ENCODE measurements at places on chromosomes 3 and 15. TPM values are rescaled to one million over a fixed set of nuclear protein-coding genes. Genes with fewer than 3 reads are reported as not detected.

C15orf61 gene
- total RNA-seq = 2.9 TPM

- no peak for ATAC-seq
These were observed 33.2 kb downstream of the IDH3A start for GRCh38 chr15:78182336-78182700.

DNA sequence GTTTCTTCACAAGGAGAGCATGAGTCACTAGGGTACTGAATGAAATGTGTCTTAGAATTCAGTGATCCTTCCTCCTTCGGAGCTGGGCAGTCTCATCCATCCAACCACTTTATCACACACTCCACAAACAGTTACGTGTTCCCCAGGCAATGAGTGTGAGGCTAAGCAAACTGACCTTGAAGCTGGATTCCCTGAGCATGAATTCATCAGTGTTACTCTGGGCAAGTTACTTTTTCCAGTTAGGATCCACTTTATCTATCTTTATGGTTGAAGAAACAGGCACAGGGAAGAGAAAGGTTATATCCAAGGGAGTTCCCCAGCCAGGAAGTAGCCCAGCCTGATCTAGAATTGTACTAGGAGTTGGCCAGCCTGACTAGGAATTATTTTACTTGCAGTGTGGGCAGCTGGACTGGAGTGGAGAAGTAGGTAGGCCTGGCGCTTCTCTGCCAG is 17.1 kb upstream of the GCNT3 start:
- no peak for ATAC-seq

CYP1A1 gene
- total RNA-seq = 3.3 TPM

CX3CR1 gene
- total RNA-seq = 0.37 TPM

DNA sequence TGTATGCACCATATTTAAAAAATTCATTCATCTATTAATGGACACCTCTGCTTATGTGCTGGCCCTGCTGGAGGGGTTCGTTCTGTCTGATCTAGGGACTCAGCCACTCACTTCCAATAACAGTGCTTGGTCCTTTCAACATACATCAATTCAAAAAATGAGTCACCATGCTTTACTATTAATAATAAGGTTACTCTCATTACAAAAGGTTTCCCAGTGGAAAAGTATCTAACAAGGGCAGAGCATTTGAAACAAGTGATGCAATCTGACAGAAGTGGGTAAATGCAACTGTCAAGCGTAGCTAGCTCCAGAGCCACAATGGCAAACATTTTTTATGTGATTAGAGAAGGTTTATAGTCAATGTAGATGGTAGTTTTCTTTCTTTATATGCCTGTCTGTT is 67.9 kb upstream of the TNIK start:
- ATAC-seq = no peak

DNA sequence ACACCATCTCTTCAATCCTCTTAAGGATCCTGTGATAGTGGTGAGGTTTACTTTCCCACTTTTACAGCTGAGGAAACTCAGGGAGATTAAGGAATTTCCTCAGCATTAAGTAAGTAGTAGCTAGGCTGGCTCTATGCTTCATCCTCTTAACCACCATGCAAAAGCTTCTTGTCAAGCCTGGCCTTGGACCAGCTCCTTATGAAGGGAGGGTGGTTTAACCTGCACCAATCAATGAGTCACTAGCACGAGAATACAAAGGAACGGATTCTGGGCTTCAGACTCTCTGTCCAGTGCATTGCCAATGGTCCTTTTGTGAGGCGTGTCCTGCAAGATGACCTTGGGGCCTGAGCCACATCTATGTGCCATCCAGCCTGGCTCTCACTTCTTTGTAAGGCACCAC is 202.0 kb upstream of the CFAP20DC start:
- no peak for ATAC-seq

AMOTL2 gene
- not detected for total RNA-seq

GOLGA6L10 gene
- total RNA-seq = 1.5 TPM

GRCh38 chr3:31516757-31517156 is 16.0 kb upstream of the STT3B start:
- no peak for ATAC-seq

AP3B2 gene
- total RNA-seq = 0.41 TPM

- no peak for ATAC-seq
These were observed 300.4 kb upstream of the ADAMTS9 start for GRCh38 chr3:64988188-64988587.
